ENCODE measurements at places on chromosomes 2 and 18.

DNA sequence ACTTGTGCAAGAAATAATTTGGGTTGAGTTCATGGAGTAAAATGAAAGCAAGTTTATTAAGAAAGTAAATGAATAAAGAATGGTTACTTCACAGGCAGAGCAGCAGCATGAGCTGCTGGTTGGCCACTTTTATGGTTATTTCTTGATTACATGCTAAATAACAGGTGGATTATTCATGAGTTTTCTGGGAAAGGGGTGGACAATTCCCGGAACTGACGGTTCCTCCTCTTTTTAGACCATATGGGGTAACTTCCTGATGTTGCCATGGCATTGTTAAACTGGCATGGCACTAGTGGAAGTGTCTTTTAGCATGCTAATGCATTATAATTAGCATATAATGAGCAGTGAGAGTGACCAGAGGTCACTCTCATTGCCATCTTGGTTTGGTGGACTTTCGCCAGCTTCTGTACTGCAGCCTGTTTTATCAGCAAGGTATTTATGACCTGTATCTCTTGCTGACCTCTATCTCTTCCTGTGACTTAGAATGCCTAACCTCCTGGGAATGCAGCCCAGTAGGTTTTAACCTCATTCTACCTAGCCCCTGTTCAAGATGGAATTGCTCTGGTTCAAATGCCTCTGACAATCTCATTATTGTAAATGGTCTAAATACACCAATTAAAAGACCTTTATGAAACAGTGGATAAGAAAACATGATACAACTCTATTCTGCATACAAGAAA is 114.1 kb upstream of the FIGN start:
- no peak for DNase-seq

GRCh38 chr18:53033128-53033527 is 693.1 kb downstream of the DCC start:
- DNase-seq = no peak

DNA sequence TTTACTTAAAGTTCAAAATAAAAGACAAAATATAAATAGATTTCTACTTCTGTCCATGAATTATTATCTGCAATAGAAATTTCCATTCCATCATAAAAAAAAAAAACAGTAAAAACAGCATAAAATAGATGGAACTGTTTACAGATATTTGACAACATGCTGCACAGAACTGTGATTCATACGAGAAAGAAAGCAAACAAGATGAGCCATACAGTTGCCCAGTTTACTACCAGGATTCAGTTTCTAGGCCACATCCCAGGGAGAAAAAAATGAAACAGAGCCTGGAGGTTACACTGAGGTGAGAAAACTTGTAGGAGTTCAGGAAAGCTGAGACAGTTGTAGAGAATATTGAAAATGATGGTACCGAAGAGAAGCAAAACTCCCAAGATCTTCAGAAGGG is 1426.9 kb upstream of the ACVR2A start:
- no peak for DNase-seq

- DNase-seq = no peak
Measured at GRCh38 chr2:67208887-67209500, 188.1 kb upstream of the ETAA1 start.

DNA sequence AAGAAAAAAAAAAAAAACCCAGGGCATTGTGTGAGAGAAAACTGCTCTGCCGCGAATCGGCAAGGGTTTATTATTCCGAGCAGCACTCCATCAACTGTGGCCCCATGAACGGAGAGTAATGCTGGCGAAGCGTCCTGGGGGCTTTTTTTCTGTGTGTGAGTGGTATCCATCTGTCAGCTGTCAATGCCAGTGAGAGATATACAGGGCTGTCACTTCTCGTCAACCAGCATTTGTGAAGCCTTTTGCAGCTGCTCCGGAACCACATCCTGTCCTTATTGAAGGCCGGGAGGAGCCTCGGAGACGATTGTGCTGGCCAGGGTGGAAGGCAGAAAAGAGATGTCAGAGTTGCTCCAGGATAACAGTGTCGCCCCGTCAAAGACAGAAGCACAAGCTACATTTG is 356.9 kb upstream of the SMIM21 start:
- no peak for DNase-seq

Measured in neuronal stem cell (in vitro differentiated cells).